GM20000 (cell line): ENCODE measurements at places on chromosomes 2 and 18.

DNA sequence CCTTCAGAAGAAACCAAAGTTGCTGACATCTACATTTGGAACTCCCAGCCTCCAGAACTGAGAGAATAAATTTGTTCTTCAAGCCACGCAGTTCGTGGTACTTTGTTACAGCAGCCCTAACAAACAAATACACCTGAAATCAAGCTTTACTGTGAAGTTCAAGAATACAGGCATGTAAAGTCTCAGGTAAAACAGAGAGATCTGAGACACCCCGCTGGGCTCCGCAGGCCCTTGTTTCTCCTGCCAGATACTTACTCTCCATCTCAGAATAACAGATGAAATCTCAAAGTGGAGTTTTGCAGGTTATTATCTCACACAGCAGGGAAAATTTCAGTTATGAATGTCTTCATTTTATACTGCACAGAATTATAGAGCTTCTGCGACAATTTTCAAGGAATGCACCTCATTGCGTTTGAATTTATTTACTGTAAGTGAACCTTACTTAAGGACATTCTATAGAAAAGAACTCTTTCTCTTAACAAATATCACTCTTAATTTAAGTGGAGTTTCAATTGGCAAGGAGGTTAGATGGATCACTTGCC, 492.4 kb upstream of the LRATD1 start:
- no peak for DNase-seq

GRCh38 chr2:156445296-156446220, 9.4 kb downstream of the GPD2 start:
- no peak for DNase-seq

GRCh38 chr2:121387591-121388325, 102.8 kb upstream of the TFCP2L1 start:
- DNase-seq: no peak

DNA sequence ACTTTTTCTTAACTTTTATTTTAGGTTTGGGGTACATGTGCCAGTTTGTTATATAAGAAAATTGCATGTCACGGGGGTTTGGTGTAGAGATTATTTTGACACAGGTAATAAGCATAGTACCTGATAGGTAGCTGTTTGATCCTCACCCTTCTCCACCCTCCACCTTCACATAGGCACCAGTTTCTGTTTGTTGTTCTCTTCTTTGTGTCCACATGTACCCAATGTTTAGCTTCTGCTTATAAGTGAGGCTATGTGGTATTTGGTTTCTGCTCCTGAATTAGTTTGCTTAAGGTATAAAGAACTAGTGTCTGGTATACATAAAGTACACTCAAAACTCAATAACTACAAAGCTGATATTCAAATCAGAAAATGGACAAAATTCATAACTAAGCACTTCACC, 654.6 kb upstream of the LINC00305 start:
- no peak for DNase-seq

- no peak for DNase-seq
Observed at GRCh38 chr2:24915796-24916195, 4.2 kb downstream of the ADCY3 start.

- DNase-seq: no peak
Observed at GRCh38 chr2:224448236-224448635, 46.3 kb upstream of the FAM124B start.

GRCh38 chr18:57803103-57803969, at the start of gene ATP8B1:
ATP8B1 (minus strand) TSS chr18:57803315; CDS start chr18:57731807, 71,508 bp downstream.
- DNase-seq: peak; percentile 65

DNA sequence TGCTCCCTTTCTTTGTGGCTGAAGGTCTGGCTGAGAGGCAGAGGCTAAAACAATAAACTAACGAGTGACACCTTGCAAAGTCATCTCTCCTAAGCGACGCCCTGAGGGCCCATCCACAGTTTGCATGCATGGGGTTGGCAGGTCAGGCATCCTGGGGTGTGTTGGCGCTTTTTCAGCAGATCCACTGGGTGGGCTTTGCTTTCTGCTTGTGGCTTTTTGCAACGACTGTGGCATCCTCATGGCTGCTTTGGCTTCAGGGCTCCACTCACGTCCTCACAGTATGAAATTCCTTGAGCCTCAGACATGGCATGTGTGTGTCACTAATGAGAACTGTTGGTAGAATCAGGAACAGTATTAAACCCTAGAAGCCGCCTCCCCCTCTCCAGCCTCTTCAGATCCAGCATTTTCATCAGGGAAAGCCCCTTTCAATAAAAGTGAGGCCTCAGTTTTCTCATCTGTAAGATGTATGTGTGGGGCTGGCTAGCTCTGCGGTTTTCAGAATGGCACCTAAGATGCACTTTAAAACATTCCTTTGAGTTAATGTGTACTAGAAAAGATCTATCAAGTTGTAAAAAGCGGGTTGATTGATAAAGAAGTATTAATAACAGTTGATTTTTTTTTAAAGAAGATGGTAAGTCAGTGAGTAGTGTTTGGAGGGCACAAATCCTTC, 72.5 kb downstream of the SH3BP4 start:
- DNase-seq: no peak

DNA sequence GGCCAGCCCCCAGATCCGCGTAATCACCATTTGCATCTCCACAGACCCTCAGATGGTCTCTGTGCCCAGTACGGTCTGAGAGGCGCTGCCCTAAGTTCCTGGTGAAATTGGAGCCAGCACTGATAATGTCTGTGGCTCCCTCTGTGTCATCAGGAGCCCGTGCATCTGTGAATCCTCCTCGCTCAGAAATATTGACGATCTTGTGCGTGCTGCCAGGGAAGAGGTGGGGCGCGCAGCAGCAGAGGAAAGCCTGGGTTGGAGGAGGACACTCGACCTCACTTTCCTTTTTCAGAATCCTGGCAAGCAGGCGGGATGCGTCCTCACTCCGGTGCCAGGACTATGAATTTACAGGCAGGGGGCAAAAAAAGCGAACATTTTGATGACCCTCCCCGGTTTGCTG, 686.1 kb upstream of the SALL3 start:
- DNase-seq: no peak

- DNase-seq: no peak
Observed at GRCh38 chr18:62485684-62486083, 37.1 kb upstream of the ZCCHC2 start.
